ENCODE measurements at places on chromosomes 5 and 9.

DNA sequence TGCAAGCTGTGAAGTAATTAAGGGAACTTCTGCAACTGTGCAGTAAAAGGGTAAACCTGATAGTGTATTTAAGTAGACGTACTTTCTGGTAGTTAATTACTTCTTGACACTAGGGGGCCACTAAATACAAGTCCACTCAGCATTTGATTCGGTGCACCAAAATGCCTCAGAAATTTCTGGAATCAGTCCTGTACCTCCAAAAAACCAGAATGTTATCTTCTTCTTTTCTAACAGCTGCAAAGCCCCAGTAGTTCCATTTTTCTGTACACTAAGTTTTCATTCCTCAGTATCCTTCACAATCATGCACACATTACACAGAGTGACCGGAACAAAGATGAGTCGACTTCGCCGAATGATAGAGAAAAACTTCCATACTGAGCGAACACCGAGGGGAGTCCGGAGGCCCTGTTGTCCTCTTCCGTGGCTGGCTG, 484 bp downstream of the GFM2 start:
- DNase-seq: no peak

DNA sequence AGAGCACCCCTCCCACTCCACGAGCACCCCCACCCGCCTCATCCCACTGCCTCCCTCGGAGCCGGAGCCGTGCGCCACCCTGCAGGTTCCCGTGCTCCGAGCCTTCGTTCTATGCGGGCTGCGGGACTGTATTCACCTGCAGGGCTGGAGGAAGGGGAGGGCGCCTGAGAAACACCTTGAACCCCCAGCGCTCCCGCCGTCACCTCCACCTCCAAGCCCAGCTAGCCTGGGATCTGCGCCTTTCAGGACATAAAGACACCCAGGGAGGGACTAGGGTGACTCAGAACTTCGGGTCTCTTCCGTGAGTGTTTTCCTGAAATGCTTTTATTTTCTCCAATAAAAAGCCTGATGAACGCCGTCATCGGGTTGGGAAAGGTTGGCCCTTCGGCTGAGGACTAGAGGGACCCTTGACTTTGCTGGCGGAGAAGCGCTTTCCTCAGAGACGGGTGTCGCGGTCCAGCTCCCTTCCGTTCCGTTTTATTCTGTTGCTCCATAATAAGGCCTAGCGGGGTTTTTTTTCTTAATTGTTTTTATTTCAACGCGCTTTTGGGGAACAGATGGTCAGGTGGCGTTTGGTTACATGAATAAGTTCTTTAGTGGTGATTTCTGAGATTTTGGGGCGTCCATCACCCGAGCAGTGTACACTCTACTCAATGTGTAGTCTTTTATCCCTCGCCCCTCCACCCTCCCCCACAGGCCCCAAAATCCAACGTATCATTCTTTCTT, 4.6 kb downstream of the TLX3 start:
- no peak for DNase-seq

DNA sequence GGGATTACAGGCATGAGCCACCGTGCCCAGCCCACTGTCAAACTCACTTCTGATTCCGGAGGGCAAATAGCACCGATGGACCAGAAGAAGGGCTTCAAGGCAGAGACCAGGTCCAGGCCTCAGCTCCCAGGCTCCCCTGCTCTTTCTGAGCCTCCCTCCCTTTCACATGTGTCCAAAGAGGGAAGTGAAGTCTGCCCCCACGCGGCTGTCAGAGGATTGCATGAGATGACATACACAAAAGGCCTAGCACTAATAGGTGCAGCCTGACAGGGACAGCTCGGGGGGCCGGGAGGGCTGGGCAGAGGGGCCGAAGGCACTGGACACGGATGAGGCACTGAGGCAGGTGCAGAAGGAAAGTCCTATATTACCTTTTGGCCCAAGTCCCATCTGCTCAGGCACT, 16.1 kb downstream of the FBP1 start:
- no peak for DNase-seq

- DNase-seq: no peak
Observed at GRCh38 chr9:17955409-17955808, 376.5 kb downstream of the SH3GL2 start.
